CD4-positive, alpha-beta memory T cell (primary cell): ENCODE measurements at places on chromosomes 4 and X. TPM values are rescaled to one million over a fixed set of nuclear protein-coding genes. Genes with fewer than 3 reads are reported as not detected.

The PCSK1N gene
- total RNA-seq, result 8.5 TPM

The GAGE13 gene
- total RNA-seq, result not detected

The LAS1L gene
- total RNA-seq, result 38.5 TPM

The WDR17 gene
- 0.26 TPM for total RNA-seq

DNA sequence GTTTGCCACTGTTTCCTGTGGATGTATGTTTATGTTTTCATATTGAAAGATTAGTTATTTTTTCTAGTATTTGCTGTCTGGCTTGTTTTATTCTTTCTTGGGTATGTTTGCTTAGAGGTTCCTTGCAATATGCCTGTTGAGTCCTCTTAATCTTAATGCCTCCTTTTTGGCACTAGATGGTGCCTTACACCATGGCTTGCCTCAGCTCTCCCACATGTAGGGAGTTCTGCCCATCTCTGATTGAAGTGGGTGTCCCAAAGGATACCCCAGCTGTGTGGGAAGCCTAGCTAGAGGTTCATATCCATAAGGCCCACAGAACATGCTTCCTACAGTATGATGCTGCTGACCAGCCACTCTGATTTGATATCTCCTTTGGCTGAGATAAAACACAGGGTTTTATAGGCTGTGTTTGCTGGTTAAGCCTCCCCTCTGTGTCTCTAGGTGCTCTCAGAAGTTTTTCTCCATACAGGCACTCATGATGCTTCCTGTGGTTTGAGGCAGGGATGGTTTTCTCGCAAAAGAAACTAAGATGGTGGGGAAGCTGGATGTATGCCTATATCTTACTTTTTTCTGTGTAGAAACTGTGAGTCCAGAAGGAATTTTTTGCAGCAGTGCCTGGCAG lies 162.4 kb downstream of the ASB9 start:
- DNase-seq, result no peak
- H3K27ac ChIP-seq, result no peak overlapping the region
- no peak overlapping the region for H3K4me3 ChIP-seq

DNA sequence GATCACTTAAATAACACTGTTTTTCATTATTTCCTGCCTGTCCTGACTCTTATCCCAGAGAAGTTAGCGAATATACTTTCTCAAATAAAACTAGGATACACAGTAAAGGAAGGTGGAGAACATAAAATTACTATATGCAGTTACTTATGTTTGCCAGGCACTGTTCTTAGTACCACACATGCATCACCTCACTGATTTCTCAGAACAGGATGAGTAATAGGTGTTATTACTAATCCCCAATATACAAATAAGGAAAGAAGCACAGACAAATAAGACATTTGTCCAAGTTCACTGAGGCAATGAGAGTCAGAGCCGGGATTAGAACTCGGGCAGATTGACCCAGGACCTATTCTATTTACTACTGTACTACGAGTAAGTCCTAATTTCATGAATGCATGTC lies 91.7 kb downstream of the CORIN start:
- no peak overlapping the region for H3K4me3 ChIP-seq
- no peaks in the 10 kb centered on the region for H3K27me3 ChIP-seq
- H3K36me3 ChIP-seq, result no peaks in the 10 kb centered on the region

GRCh38 chr4:117821834-117822233 lies 212.5 kb upstream of the NDST3 start:
- no peak for DNase-seq
- no peak overlapping the region for H3K27ac ChIP-seq
- H3K4me1 ChIP-seq, result no peaks in the 10 kb centered on the region
- H3K4me3 ChIP-seq, result no peak overlapping the region
- no peaks in the 10 kb centered on the region for H3K27me3 ChIP-seq

GRCh38 chrX:84729809-84730208 lies 227.6 kb upstream of the HDX start:
- no peaks in the 10 kb centered on the region for H3K27me3 ChIP-seq
- H3K27ac ChIP-seq, result no peak overlapping the region
- H3K4me3 ChIP-seq, result no peak overlapping the region

GRCh38 chr4:8676676-8677075 lies 84.1 kb downstream of the CPZ start:
- no peaks in the 10 kb centered on the region for H3K4me1 ChIP-seq
- no peak for DNase-seq
- no peak overlapping the region for H3K4me3 ChIP-seq
- no peaks in the 10 kb centered on the region for H3K27me3 ChIP-seq
- no peaks in the 10 kb centered on the region for H3K36me3 ChIP-seq

- DNase-seq, result no peak
- no peak overlapping the region for H3K27ac ChIP-seq
- H3K4me1 ChIP-seq, result no peaks in the 10 kb centered on the region
- H3K4me3 ChIP-seq, result no peak overlapping the region
- H3K36me3 ChIP-seq, result no peaks in the 10 kb centered on the region
These were observed 40.1 kb downstream of the LDB2 start for GRCh38 chr4:16858275-16858752.

- no peaks in the 10 kb centered on the region for H3K36me3 ChIP-seq
- no peak overlapping the region for H3K4me3 ChIP-seq
- DNase-seq, result no peak
These were observed 911.3 kb upstream of the LCORL start for GRCh38 chr4:18932730-18933339.
